RKO (cell line): ENCODE measurements at places on chromosomes 11 and 22.
A peak's percentile ranks its signal among the peaks of the same experiment; 100 is the strongest.

- DNase-seq = no peak
Measured at GRCh38 chr11:96136613-96137298, 206.2 kb downstream of the MAML2 start.

DNA sequence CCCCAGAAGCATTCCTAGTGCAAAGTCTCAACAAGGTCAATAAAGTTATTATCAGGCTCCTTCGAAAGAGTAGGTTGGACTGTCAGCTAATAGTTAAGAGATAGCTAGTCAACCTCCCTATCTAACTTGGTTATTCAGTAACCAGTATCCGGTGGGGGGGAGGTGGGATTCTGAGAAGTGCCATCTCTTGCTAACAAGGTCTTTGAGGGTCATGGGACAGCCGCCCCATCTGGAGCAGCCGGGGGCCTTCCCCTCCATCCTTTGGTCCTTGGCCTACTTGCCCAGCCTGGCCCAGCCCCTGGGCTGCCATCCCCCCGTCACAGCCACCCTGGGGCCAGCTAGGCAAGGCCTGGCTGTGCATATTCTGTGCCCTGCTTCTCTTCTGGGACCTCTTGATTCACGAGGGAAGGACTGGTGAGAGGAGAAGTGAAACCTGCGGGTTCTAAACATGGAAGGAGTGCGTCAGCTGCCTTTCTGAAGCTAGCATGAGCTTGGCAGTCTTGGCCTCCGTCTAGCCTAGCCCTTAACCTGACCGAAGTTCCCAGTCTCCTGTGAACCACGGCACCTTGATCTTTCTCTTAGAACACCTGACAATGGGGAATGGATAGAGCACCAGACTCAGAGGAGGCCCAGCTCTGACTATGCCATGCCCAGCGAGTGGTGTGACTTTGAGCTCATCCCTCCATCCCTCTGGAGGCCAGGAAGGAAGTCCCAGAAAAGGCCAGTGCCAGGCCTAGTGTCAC lies 9.3 kb downstream of the SLC37A2 start:
- no peak for DNase-seq

DNA sequence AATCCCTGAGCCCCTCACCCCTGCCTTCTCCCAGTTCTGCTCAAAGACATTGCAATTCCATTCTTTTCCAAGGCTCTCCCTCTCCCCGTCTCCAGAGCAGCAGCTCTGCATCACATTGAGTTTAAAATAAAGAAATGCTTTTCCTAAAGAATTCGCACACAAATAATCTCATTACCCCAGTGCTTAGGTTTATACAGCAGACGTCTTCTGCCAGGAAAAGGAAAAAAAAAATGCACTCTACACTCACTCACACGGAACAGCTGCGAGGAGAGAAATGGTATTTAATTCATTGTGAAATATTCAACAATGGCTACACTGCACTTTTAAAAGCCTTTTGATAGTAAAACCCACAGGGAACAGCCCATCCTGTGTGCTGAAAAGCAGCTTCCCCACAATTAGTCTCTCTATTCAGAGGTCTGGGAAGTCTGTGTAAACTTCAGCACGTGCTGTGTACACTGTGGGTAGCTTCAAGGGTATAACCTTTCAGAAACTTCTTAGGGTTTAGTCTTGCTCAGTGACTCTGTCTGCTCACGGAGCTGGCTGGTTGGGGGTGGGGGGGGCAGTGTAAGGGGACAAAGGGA lies 42.8 kb downstream of the ETS1 start:
- DNase-seq = no peak

GRCh38 chr11:46291441-46292150 lies 14.1 kb downstream of the CREB3L1 start:
- no peak for DNase-seq

DNA sequence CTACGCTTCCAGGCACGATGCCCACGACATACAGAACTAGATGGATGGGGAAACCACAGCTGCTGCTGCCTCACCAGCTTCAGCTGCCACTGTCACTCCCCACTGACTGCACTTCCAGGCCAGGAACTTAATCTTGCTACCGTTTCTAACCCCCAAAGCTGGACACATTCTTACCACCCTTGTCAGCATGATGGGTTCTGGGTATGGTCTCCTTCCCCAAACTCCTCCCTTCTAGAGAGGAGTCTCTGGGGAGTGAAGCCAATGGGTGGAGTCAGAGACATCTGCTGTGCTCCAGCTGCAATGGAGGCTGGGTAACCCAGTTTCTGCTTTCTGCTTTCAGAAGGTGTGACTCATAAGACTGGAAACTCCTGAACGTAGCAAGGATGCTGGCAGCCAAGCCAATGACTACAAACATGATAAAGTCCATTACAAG lies 87.0 kb upstream of the THY1 start:
- peak; percentile 33 for DNase-seq

GRCh38 chr11:19844806-19845205 lies 132.2 kb downstream of the NAV2 start:
- no peak for DNase-seq

DNA sequence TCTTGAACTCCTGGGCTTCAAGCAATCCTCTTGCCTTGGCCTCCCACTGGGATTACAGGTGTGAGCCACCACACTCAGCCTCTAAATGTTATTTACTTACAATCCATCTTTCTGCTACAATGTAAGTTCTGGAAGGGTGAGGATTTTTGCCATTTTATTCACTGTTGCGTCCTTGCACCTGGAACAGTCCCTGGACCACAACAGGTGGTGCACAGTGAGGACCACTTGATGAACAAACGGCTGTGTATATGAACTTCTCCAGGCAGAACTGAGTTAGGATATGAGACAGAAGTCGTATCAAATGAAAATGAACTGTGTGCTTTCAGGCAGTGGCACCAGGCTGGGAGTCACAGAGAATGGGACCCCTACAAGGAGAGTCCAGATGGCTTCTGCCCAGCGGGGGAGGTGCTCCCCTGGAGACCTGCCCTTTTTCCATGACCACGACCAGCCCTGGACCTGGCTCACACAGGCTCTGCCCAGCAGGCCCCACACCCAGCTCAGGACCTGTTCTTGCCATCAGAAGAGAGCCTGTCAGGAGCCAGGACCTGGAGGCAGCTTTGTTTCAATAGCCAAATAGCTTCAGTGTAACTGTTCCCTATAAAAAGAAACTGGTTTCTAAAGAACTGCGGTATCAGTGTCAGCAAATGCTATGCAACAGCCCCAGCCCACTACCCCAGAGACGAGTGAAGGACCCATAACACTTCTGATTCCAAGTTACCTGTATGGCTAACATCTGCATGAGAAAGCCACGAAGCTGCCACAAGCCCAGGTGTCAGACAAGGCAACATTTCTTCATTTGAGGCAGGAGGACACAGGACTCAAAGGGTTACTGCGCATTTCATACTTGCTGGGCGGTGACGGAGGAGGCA lies 104.9 kb downstream of the MICAL3 start:
- DNase-seq = no peak

- no peak for DNase-seq
Measured at GRCh38 chr11:74354036-74354435, 42.6 kb upstream of the P4HA3 start.

- DNase-seq = no peak
Measured at GRCh38 chr11:86241956-86242535, 2.5 kb upstream of the EED start.

DNA sequence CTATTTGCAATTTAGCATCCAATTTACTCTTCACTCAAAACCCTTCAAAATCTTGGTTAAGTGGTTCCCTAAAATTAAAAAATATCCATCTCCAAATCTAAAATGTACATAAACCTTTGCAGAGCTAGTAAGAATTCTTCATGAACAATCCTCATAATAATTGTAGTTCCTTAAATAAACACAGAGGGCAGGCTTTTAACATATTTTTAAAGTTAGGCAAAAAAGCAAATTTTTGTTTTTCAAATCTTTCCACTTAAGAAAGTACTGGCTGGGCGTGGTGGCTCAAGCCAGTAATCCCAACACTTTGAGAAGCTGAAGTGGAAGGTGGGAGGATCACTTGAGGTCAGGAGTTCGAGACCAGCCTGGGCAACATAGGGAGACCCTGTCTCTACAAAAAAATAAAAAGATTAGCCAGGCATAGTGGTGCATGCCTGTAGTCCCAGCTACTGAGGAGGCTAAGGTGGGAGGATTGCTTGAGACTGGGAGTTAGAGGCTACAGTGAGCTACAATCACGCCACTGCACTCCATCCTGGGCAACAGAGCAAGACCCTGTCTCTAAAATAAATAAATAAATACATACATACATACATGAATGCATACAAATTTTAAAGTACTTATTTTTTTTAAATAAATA lies 25.1 kb upstream of the PLAAT3 start:
- DNase-seq = peak; percentile 26

GRCh38 chr22:24686280-24686679 lies 83.3 kb downstream of the GGT1 start:
- no peak for DNase-seq

GRCh38 chr11:73323464-73323863 lies 15.4 kb downstream of the ARHGEF17 start:
- no peak for DNase-seq

GRCh38 chr11:69972351-69972802 lies 105.7 kb upstream of the ANO1 start:
- DNase-seq = no peak

GRCh38 chr22:45720839-45721378 lies 49.3 kb downstream of the ATXN10 start:
- no peak for DNase-seq

GRCh38 chr11:84905411-84905810 lies 721.7 kb downstream of the DLG2 start:
- DNase-seq = no peak

GRCh38 chr11:63512816-63513215 lies 6.9 kb downstream of the LGALS12 start:
- no peak for DNase-seq

DNA sequence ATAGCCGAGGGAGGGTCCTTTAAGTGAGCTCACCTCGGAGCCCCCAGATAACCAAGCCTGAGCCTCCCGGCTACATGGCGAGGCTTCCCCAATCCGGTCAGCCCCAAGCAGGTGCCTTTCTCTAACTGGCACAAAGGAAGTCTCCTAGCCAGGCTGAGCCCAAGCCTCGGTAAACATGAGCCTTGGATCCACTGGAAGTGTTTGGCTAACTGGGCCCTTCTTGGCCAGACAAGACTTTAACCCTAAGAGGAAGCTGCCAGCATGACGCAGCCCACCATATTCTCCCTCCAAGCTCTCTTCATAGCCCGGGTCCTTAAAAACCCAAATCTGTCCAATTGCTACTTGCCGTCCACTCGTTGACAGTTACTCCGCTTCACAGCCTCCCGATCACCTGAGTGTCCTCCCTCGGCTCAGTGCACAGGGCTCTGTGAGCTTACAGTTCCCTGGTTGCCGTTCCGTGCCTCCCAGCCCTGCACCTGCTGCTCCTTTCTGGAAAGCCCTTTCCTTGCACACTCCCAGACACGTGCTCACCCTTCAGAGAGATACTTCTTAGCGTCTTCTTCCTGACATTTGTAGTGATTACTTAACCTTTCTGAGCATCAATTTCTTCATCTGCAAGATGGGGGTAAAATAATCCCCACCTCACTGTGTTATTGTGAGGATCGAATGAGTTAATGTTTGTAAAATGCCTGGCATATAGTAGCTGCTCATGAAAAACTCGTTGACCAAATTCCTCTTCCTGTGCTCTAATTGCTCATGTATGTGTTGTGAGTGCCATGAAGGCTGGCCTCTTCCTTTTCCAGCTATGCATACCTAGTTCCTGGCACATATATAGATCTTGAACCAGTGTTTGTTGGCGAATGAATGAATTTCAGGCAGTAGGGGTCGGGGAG lies 25.6 kb downstream of the TXN2 start:
- no peak for DNase-seq

DNA sequence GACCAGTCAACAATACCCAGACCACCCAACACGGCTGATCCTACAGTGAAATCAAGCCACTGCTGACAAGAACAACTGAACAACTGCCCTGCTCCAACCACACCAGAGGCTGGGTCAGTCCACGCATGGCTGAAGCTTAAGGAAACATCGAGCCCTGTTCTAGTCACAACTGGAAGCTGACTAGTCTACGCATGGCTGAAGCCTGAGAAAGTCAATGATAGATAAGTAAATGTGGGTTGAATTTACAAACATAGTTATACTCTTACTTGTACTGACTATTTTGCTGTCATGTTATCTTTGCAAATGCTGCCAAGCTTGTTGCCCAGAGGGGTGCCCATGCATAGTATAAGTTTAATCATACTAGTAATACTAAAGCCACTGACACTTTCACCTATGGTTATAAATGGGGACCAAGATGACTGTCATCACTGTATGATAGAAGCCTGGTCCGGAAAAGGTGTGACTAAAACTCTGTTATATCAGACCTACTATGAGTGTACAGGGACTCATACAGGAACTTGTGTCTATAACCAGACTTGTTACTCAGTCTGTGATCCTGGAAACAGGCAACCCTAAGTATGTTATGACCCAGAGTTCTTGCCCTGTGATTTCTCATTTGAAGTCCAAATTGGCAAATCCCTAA lies 43.4 kb upstream of the GLYAT start:
- DNase-seq = peak; percentile 3

- DNase-seq = no peak
Measured at GRCh38 chr22:36811094-36811800, 5.6 kb downstream of the PVALB start.

- no peak for DNase-seq
Measured at GRCh38 chr11:74462009-74462408, 5.3 kb downstream of the KCNE3 start.

DNA sequence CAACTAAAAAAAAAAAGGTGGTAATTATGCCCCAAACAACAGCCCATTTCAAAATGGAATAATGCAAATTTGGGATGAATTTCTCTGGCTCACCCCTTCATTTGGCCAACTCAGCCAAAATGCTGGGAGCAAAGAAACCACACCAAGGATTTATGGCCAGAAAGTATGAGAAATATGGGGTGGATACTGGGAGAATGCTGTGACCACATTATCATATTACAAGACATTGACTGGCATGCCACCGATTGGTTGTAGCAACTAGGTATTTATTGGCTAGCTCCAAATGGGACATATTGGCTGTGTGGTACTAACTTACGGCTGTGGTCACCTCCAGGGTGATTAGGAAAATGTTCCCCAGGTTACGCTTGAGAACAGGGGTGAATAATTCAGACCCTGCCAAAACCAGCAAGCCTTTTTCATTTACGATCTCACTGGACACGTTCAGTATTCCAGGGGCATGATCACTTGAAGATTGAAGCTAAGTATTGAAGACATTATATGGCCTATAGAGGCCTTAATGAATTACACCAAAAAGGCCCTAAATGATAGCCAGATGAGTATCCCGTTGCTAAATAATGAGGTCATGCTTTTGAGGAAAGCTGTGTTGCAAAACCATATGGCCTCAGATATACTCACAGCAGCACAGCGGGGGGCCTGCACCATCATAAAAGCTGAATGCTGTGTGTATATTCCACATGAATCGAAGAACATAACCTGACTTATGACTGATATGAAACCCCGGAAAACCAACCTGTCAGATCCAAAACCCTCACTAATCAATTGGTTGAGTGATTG lies 3.8 kb upstream of the FDX1 start:
- DNase-seq = peak; percentile 39
